ENCODE measurements at places on chromosomes 2 and 18.
A peak's percentile ranks its signal among the peaks of the same experiment; 100 is the strongest.

GRCh38 chr18:76348267-76349066, 146.6 kb downstream of the ZNF516 start:
- no peak for DNase-seq

DNA sequence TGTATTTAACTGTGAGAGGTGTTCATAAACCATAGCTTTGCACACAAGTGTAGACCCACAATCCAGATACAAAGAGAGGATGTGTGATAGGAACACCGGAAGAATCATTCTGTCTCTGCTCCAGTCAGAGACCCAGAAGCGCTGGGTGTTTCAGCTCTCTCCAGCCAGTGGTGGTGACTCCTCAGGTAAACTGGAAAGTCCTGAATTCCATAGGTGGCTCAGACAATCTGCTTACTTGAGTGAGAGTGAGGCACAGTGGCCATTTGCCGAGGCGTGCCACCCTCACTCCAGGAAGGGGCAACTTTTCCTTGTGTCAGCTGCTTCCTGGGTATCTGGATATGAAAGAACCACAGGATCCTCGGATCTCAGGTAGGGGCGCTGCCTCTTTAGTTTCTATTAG, 171.5 kb downstream of the KCNS3 start:
- no peak for DNase-seq

DNA sequence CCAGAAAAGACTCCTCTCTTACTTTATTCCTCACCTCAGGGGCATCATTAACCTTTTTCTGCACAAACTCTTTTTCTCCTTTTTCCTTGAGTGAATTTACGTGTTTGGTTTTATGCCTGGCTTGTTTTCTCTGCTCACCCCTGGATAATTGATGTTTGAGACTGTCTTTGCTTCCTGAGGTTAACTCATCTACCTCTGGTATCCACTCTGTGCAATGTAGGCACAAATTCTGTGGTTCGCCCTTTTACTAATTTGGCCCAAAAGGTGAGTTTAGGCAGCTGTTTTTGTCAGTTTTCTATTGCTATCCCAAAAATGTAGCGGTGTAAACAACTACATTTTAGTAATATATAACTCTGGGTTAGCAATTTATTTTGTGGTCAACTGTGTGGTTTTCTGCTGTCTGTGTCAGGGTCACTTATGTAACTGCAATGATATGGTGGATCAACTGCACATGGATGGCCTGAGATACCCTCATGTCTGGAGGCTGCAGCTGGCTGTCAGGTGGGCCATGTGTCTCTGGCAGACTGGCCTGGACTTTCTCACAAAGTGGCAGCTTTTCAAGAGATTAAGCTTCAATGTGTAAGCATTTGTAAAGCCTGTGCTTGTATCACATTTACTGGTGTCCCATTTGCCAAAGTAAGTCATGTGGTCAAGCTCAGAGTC, 329.7 kb downstream of the FSIP2 start:
- no peak for DNase-seq

GRCh38 chr2:160666154-160667060, 172.8 kb upstream of the RBMS1 start:
- DNase-seq: peak; percentile 93

DNA sequence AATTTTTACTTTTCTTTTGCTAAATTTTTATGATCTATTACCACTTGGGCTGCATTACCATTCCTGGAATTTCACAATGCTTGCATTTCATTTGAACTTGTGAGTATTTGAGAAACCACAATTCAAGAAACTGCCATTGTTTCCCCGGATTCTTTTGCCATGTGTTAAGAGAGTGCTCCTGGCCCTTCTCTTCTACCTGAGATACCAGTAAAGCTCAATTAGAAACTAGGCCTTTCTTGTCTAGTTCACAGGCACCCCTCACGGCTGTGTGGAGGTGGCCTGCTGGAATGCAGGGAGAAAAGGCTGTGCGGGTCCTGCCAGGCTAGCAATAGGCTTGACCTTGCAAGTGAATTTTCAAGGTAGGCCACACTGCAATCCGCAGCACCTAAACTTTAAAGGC, 40.8 kb downstream of the ZEB2 start:
- DNase-seq: no peak

- no peak for DNase-seq
Measured at GRCh38 chr2:233471291-233472035, 95.1 kb downstream of the USP40 start.

DNA sequence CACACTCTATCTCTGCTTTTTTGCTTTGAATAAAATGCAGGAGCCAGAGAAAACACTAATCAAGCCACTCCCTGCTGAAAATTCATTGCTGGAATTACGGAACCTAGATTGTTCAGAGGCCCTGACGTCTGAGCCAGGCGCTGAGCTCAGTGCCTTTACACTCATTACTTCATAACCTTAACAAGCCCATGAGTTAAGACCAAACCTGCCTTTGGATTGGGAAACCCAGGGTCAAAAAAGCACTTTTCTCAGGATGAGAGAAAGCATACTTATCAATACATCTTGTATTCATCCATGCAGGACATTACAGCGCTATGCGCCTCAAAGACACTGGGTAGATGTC, 762 bp downstream of the INO80C start:
- DNase-seq: no peak

DNA sequence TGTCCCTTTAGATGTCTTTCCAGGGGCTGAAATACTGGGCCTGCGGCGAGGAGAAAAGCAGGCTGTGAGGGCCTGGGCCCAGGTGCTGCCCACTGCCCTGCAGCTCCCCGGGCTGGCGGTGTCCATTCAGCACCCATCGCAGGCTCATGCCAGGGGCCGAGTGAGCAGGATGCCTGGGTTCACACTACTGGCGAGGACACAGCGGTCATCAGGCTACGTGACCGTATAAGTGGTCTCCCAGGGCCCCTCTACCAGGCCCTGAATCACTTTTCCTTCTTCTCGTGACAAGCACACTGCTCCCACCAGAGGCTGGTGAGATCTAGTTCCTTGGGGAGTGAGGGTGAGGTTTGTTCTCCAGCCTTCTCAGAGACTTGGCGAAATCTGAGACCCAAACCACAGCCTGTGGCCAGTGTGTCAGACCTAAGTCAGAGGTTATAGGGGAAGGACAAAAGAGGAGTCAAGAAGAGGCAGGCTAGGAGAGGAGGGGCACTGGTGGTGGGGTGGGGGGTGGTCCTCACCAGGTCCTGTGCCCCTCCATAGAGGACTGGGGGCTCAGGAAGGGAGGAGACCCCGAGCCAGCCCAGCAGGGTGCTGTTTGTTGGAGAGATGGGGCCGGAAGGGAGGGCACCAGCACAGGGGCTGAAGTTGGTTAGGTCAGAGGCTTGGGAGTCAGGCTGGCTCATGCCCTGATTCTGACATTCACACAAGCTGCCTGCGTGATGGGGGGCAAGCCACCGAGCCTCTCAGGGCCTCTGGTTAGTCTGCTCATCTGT, 6.6 kb upstream of the SEMA4C start:
- no peak for DNase-seq
